ENCODE measurements at places on chromosomes 3 and 15.

- DNase-seq: no peak
These were observed 101.1 kb upstream of the ICE2 start for GRCh38 chr15:60580073-60580472.

DNA sequence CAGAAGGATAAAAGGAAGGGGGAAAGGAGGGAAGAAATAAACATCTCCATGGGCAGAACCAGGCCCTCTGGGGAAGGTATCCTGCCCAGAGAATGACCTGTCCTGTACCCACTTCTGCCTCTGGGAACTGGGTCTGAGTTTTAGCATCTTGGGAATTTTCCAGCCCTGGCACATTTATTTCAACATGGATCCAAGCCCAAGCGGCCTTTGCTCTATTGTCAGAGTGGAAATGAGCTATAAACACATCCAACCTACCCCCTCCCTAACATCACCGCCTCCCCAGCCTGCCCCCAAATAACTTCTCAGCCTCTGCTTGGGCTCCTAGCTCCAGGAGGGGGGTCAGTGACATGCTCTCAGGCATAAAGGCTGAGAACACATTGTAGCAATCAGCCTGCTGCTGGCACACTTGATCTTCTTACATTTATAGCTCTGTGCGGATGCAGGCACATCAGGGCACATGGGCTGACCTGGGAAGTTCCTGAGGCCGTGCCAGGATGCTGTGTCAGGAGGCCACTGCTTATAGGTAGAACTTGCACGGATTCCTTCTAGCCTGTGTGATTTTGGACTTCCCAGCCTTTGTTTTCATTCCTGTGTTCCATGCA, 4.6 kb upstream of the OXTR start:
- no peak for DNase-seq

DNA sequence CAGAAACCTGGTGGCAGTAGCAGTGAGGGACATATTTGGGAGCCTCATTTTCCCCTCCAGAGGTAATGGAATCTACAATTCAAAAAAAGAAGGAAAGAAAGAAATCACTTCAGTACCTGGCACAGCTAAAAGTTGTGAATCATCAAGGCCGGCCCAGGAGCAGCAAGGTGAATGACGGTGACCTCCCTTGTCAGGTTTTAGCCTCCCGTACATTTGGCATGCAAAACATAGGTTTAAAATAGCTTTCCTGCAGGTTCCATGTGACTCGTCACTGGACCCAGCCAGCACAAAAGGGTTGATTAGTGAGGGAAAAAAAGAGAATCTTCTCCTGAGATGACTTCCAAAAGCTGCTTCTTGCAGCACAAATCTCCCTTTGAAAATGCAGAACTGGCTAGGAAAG, 394.2 kb downstream of the LSAMP start:
- no peak for DNase-seq

DNA sequence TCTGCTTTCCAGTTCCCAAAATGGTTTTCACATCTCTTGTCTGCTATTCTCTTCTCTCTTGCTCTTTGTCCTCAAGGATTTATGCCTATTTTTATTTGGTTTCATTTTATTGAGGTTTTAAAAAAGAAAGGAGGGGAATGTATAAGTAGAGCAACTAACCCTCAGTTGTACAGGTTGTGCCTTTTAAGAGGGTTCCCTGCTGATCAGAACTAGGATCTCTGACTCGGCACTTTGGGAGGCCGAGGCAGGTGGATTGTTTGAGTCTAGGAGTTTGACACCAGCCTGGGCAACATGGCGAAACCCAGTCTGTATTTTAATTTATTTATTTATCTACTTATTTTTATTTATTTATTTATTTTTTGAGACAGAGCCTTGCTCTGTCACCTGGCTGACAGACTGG, 123.6 kb downstream of the ZNF609 start:
- DNase-seq: no peak

DNA sequence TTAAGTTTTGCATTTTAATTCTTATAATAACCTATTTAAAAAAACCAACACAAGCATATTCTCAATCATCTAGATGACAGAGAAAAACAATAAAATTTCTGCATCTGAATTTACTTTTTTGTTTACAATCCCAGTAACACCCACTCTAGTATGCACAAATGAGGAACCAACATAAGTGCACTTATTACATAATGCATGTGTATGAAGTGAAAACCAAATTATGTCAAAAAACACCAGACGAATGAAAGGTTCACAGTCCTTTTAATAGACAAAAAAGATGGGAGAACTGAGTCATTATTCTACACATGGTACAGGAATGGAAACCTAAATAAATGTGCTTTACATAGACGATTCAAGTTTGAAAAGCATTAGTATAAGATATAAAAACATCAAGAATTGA, 91.7 kb downstream of the NR1I2 start:
- DNase-seq: no peak

DNA sequence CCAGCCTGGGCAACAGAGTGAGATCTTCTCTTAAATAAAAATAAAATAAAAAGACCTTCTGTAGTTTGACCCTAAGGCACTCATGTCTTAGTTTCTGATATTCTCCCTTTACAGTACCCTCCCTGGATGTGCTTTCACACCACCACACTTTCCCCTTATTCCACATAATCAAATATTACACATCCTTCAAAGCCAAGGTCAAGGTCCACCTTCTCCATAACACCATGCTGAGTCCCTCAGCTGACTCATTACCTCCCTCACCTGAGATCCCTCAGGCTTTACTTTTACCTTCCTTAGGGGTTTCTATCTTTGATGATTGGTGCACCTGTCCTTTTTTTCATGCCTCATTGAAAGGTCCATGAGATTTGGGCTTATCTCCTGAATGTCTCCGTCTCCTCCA, 25.5 kb upstream of the MNS1 start:
- DNase-seq: no peak

DNA sequence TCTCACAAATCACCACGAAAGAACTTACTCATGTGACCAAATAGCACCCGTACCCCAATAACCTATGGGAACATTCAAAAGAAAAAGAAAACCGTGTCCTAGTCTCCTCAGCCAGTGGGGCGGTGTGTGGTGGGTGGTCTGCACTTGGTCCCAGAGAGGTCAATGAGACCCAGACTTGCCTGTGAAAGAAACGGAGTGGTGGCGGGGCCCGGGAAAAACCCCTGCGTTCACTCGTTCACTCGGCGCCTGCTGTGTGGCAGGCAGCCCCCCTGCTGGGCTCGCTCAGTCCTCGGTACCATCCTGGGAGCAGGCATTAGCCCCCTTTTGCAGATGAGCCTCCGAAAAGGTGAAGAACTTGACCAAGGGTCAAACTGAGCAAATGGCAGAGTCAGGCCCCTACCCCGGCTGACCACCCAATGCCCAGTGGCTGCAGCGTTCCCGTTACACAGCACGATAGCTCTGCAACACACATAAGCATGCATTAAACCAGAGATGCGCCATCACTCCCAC, 36.0 kb downstream of the ZDHHC19 start:
- no peak for DNase-seq

GRCh38 chr3:119346076-119346496, 51.9 kb downstream of the ARHGAP31 start:
- peak; percentile 65 for DNase-seq

- peak; percentile 1 for DNase-seq
These were observed 63.1 kb downstream of the EDEM1 start for GRCh38 chr3:5250467-5251195.

GRCh38 chr3:99764377-99764776, 53.3 kb upstream of the CMSS1 start:
- no peak for DNase-seq

DNA sequence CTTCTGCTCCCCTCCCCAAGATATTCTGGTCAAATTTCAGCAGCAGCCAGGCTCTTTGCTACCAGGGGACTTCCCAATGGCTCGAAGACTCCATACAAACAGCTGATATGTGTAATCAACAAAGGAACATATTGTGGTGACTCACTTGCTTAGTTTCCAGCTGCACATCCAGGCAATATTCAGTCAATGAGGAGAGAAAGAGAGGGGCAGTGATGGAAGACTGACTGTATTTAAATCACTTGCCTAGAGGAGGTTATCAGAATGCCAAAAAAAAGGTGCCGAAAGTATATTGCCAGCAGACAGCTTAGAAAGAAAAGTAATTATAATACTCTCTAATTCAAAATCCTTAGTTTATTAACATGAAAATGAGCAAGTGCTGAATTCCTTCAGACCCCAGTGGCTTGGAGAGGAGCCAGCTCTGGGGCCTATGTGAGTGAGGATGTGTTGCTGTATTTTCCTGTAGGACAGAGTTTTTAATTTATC, 236.5 kb downstream of the LRTM1 start:
- no peak for DNase-seq

- DNase-seq: no peak
These were observed 13.0 kb upstream of the SNRPA1 start for GRCh38 chr15:101307897-101308603.

- no peak for DNase-seq
These were observed 115.8 kb downstream of the SRGAP3 start for GRCh38 chr3:9133656-9134055.

- DNase-seq: no peak
These were observed 124.7 kb downstream of the RPL22L1 start for GRCh38 chr3:170745211-170745718.

- DNase-seq: no peak
These were observed 227.7 kb upstream of the ST8SIA2 start for GRCh38 chr15:92166029-92166428.

GRCh38 chr15:29978411-29979382, 104.1 kb upstream of the GOLGA8J start:
- peak; percentile 61 for DNase-seq

DNA sequence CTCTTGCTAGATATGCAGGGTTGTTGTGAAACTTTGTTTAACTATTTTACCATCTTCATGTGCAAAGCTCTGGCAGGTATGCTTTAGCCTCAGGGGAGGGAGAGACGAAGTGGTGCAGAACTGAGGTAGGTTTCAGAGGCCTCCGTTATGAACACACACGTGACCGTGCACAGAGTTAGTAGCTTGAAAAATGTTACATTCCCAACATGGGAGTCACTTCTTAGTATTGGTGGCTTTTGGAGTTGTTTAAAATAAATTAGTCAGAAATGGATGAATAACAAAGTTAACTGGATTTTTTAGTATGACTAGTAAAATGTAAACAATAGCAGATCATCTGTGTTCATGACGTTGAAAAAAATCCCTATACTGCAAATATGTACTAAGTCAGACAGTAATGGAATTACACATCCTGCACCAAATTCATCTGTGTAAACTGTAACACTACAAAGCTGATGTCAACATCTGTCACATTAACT, 279.6 kb downstream of the KLF13 start:
- DNase-seq: peak; percentile 64
